ENCODE measurements at places on chromosomes 3 and 15.

- no peaks in the 10 kb centered on the region for H3K27me3 ChIP-seq
- peaks cover 12% of the 10 kb centered on the region for H3K4me1 ChIP-seq
These were observed 3.5 kb downstream of the PLA1A start for GRCh38 chr3:119601154-119601553.

DNA sequence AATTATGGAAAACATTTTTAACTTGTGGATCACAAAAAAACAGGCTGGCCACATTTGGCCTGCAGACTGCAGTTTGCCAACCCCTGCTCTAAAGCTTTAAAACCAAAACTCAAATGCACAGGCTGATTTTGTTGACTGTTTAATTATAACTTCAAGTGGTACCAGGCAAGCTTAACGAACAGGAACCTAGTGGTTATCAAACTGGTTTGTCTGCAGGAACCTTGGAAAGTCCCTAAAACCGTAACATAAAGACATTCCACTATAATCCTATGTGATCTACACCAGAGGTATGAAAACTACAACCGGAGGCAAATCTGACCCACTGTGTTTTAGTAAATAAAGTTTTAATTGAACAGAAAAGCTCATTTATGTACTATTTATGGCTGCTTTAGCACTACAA lies 52.4 kb downstream of the TBL1XR1 start:
- no peaks in the 10 kb centered on the region for H3K4me1 ChIP-seq
- no peak overlapping the region for H3K4me3 ChIP-seq
- H3K27me3 ChIP-seq: no peaks in the 10 kb centered on the region
- no peaks in the 10 kb centered on the region for H3K36me3 ChIP-seq

GRCh38 chr15:60814062-60814461 lies 335.1 kb upstream of the ICE2 start:
- no peaks in the 10 kb centered on the region for H3K27me3 ChIP-seq
- H3K27ac ChIP-seq: no peak overlapping the region
- no peak for DNase-seq
- no peaks in the 10 kb centered on the region for H3K36me3 ChIP-seq
- no peak overlapping the region for H3K4me3 ChIP-seq

DNA sequence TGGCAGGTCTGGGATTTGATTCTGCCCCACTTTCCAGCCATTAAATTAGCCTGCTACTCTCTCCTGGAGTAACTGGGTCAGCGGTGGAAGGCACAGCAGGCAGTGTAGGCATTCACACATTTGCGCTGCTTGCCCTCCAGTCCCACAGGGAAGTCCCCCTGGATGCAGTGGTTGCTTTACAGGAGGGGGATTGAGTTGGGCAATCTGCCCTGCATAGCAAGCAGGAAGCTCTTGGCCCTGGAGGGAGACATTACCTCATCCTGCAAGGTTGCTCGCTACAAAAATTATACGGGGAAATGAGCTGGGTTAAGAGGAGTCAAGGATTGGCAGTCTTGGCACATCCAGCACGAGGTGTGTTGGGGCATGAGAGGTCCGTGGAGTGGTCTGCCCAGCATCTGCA lies 14.8 kb downstream of the MCM2 start:
- no peak overlapping the region for H3K27ac ChIP-seq
- H3K27me3 ChIP-seq: no peaks in the 10 kb centered on the region
- H3K4me3 ChIP-seq: no peak overlapping the region
- DNase-seq: peak; percentile 44

- H3K4me3 ChIP-seq: no peak overlapping the region
- H3K4me1 ChIP-seq: no peaks in the 10 kb centered on the region
- H3K36me3 ChIP-seq: no peaks in the 10 kb centered on the region
- DNase-seq: no peak
These were observed 36.6 kb downstream of the OXSM start for GRCh38 chr3:25826510-25826909.

Measured in trophoblast cell (in vitro differentiated cells and primary cell).